ENCODE measurements at places on chromosomes 6 and 20. TPM values are rescaled to one million over a fixed set of nuclear protein-coding genes. Genes with fewer than 3 reads are reported as not detected.

Gene HCRTR2
- total RNA-seq, result not detected

Gene IDH3B
- total RNA-seq, result 120 TPM

Gene NRSN1
- total RNA-seq, result 0.26 TPM

DNA sequence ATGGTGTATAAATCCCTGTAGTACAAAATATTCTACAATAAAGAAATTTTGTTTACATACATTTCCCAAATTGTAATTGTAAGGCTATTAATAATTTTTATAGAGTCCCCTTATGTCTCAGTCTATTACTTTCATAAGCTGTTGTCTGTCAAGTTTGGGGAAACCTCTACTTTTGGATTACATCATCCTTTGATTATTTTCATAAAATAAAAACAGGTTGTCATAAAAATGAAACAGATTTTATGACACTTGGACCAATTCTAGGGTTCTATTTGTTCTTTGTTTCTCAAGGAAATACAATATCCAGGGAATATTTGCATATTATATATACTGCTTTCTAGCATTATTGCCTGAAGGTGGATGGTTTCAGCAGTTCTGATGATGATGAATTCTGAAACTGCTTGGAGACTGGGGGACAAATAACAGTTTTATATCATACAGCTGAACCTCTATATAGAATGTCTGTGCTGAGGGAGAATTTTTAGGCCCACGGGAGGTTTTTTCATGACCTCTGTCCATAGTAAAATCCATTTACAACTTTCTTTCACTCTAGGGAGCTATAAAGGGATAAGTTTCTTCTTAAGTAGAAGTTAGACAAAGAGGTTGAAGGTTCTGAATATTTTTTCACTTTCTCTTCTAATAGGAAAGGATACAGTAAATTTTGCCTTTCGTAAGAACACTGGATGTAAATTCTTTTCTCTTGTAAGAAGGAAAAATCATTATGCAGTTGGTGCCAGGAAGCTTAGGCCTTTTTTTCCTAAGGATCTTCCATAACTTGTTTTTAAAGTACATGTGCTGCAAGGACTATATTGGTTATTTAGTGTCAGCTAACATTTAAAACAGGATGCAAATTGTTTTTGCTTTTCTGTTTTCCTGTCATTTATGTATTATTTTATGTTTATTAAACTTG is 58.0 kb downstream of the CD2AP start:
- H3K4me3 ChIP-seq, result no peak overlapping the region
- peaks cover 25% of the 10 kb centered on the region for H3K36me3 ChIP-seq
- no peak overlapping the region for H3K27ac ChIP-seq
- no peak for DNase-seq
- no peaks in the 10 kb centered on the region for H3K27me3 ChIP-seq

DNA sequence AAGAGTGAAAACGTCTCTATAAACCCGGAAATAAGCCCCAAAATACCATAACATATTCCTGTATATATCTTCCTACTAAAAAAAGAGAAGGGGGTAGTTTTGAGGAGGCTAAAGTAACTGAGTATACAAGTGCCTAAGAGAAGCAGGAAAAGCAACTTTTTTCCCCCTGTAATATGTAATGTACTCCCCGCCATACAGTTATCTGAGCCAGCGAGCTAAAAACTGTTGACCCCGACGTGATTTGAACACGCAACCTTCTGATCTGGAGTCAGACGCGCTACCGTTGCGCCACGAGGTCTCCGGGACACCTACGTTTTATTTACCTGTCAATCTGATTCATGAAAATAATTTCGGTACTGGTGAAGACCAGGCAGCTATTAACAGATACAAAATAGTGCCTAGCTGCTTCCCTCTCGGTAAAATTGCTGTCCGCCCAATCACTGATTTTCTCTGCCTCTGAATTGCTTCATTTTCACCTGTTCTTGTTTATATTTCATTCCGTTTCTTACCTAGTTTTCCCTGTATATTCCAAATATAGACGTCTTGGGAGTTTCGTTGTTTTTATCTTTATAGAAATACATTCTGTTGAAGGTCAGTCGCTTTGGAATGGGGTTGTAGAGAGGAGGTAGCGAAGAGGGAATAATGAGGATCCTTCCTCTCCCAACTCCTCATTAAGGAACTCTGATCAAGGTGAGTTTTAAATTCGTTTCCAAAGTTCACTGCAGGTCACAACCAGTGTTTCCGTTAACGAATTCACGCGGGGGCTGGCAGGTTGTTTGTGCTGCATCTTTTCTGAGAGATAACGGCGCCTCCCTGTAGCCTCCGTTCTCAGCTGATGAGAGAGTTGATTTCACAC is 33.6 kb upstream of the BTN3A2 start:
- H3K4me3 ChIP-seq, result no peak overlapping the region
- H3K27me3 ChIP-seq, result no peaks in the 10 kb centered on the region
- H3K4me1 ChIP-seq, result no peaks in the 10 kb centered on the region
- DNase-seq, result no peak
- H3K36me3 ChIP-seq, result no peaks in the 10 kb centered on the region

GRCh38 chr6:156061465-156061864 is 605.8 kb upstream of the NOX3 start:
- no peaks in the 10 kb centered on the region for H3K27me3 ChIP-seq
- no peaks in the 10 kb centered on the region for H3K36me3 ChIP-seq
- peak; percentile 66 for DNase-seq
- H3K27ac ChIP-seq, result peak overlapping the region; percentile 3
- H3K4me3 ChIP-seq, result no peak overlapping the region

DNA sequence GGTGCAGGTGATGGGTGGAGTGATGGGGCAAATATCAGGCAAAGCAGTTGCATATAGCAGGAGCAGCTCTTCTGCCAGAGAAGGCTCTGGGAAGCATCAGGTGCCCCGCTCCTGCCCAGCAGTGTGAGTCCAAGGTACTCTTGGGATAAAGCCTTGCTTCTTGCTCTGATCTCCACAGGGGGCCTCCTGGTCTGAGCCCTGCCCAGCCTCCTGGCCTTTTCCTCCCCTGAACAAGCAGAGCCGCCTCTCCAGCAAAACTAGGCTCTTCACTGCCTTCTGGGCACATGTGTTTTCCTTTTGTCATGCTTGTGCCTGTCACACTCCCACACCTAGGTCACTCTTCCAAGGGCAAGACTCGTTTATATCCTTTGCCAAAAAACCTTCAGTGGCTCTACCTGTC is 34.3 kb downstream of the SIRPA start:
- DNase-seq, result no peak
- H3K27ac ChIP-seq, result no peak overlapping the region
- no peaks in the 10 kb centered on the region for H3K36me3 ChIP-seq
- peaks cover 14% of the 10 kb centered on the region for H3K4me1 ChIP-seq
- no peak overlapping the region for H3K4me3 ChIP-seq
- no peaks in the 10 kb centered on the region for H3K27me3 ChIP-seq

DNA sequence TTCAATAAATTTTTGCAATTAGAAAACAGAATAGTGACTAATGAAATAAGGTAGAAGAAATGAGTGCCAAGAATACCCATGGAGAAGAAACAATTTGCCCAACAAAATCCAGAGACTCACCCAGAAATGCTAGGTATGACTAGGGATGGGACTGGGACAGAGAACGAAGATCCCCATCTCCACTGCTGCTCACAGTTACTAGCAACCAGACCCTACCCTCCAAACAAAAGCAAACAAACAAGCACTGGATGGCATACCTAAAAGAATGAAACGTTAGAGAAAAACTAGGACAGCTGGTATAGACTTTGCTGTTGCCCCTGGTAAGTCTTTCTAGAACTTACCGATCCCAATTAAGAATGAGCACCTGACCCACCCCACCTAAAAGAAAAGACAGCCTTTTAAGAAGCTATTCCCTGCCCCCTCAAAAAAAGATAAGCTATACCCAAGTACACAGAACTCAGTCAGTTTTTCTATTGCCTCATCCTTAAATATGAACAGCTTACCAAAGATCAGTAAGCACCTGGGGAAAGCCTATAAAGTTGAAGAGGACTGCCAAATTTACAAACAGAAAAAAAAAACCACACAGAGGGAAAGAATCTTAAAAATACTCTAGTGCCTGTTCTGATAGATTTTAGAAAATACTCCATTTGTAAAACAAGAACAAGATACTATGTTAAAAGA is 31.7 kb downstream of the REPS1 start:
- no peak overlapping the region for H3K27ac ChIP-seq
- no peaks in the 10 kb centered on the region for H3K36me3 ChIP-seq
- peaks cover 20% of the 10 kb centered on the region for H3K4me1 ChIP-seq
- no peaks in the 10 kb centered on the region for H3K27me3 ChIP-seq
- no peak overlapping the region for H3K4me3 ChIP-seq

DNA sequence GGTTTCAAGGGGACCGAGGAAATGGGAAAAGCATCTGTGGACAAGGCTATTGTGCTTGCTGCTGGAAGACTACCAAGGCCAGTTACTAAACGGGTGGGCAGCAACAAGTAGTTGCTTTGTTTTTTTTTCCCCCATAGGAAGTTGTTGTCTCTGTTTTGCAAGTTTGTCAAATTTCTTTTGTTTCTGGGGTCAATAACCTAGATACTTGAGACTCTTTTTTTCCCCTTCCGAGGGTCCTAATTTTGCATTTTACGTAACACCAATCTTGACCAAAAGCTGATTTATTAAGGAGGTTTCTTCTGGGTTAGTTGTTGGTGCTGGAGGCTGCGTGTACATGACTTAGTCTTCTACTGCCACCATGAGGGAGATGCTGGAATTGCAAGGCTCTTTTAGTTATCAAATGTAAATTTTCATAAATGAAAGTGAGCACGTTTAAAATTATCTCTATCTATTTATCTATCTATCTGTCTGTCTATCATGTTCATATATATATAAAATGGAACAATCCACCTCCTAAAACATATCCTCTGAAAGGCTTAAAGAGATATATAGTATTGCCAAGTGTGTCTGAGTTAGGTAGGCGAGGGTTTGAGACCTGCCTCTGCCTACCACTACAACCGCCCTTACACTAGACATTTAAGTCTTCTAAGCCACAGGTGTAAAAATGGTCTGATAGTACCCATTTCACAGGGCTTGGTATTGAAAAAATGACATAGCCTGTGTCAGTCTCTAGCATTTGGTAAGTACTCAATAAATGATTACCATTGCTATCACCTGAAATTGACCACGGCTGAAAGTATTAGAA is 60.2 kb downstream of the GCLC start:
- no peaks in the 10 kb centered on the region for H3K27me3 ChIP-seq
- no peaks in the 10 kb centered on the region for H3K36me3 ChIP-seq
- no peak overlapping the region for H3K4me3 ChIP-seq
- no peak for DNase-seq

DNA sequence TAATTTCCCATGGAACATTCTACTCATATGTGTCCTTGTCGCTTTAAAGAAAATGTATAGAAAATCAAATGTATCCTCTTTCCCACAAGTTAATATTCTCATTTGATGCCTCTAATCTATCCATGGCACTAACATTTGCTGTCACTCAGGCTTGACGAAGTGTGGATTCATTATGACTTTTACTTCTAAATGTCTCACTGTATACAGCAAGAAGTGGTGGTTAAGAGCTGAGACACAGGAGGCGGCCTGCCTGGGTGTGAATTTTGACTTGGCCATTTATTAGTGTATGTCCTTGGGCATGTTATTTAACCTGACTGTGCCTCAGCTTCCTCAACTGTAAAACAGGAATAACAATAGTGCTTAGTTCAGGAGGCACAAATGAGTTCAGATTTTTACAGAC is 70.0 kb downstream of the TRMT6 start:
- H3K4me1 ChIP-seq, result no peaks in the 10 kb centered on the region
- no peak for DNase-seq
- no peaks in the 10 kb centered on the region for H3K36me3 ChIP-seq
- peaks cover 7% of the 10 kb centered on the region for H3K27me3 ChIP-seq
- H3K27ac ChIP-seq, result no peak overlapping the region

- H3K36me3 ChIP-seq, result no peaks in the 10 kb centered on the region
- H3K4me3 ChIP-seq, result no peak overlapping the region
- peak overlapping the region; percentile 70 for H3K27ac ChIP-seq
- peaks cover 53% of the 10 kb centered on the region for H3K4me1 ChIP-seq
Measured at GRCh38 chr6:11432713-11433450, 104.7 kb upstream of the TMEM170B start.

- no peaks in the 10 kb centered on the region for H3K4me1 ChIP-seq
- H3K27me3 ChIP-seq, result no peaks in the 10 kb centered on the region
- no peak overlapping the region for H3K4me3 ChIP-seq
- H3K36me3 ChIP-seq, result peaks cover 9% of the 10 kb centered on the region
Measured at GRCh38 chr6:16301511-16301910, 63.1 kb downstream of the GMPR start.

All from esophagus muscularis mucosa (tissue), 4 donors.